ENCODE measurements at places on chromosomes 7 and 10. TPM values are rescaled to one million over a fixed set of nuclear protein-coding genes. Genes with fewer than 3 reads are reported as not detected.

Gene HECW1
- 10.7 TPM for total RNA-seq

Gene CALN1
- 30.0 TPM for total RNA-seq

Gene MOGAT3
- total RNA-seq, result not detected

Gene NOD1
- 5.4 TPM for total RNA-seq

Gene RADIL
- total RNA-seq, result 7.5 TPM

Gene LRRD1
- total RNA-seq, result 0.39 TPM

Gene LAMB1
- 312 TPM for total RNA-seq
